ENCODE measurements at places on chromosomes 13 and 19.

DNA sequence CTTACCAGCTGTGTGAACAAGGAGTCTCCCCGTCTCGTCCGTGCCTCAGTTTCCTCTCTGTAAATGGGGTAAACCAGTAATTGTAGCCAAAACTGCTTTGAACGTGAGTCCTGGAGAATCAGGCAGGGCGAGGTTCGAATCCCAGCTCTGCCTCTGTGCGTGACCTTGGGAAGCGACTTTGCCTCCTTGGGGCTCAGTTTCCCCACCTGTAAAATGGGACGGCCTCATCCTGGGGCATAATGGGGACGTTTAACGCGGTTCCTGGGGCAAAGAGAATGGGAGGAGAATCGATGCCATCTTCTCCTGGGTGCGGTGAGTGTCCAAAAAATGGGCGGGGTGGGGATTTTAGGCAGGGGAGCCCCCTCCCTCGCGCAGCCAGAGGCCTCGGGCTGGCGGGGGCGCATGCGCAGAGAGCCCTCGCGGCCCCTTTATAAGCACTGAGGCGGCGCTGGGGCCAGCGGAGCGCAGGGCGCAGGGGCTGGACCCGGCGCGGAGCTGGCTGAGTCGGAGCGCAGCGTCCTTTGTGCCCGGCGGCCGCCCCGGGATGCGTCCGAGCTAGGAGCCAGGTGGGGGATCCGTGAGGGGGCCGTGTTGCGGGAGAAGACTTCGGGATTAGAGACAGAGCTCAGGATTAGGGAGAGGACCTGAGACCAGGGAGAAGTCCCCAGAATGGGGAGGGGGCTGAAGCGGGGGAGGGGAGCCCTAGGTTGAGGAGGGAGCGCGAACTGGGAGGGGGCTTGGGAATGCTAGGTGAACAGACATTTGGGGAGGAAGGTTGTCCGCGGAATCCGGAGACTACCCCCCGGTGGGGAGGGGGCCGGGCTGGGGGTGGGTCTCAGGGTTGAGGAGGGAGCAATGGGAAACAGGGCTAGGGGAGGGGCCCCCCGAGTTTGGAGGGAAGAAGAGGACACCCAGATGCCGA lies at the start of gene NCAN:
TSS of gene NCAN (plus strand) at position 460 of the 922 bp plus-strand sequence. CDS start 4,996 bp downstream, outside the sequence.
- no peak for DNase-seq

DNA sequence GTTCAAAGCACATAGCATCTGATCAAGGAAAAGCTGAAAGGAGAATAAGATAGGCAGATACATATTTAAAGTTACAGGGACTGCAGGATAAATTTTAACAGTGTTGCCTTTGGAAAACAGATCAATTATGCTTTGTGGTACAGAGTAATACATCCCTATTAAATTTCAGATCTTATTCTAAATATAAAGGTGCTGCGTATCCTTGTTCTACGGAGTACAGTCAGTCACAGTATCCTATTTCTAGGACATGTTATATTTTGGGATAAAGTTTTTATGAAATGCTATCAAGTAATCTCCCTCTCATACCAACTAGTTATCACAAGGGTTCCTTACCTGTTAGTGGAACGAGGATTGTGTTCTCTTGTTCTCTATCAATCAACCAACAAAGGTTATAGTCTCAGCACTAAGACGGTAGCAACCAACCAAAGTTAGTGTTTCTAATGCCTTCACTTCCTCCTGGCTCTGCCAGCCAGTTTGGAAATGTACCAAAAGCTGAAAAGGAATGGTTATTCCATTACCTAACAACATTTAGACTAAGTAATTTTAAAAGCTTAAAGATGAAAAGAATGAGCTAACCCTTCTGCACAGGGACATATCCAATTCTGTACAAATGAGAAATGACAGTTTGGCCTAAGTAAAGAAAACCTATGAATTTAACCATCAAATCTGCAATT lies 35.2 kb downstream of the TSC22D1 start:
- DNase-seq: no peak

- DNase-seq: no peak
Observed at GRCh38 chr19:17883627-17884410, 12.1 kb downstream of the SLC5A5 start.

DNA sequence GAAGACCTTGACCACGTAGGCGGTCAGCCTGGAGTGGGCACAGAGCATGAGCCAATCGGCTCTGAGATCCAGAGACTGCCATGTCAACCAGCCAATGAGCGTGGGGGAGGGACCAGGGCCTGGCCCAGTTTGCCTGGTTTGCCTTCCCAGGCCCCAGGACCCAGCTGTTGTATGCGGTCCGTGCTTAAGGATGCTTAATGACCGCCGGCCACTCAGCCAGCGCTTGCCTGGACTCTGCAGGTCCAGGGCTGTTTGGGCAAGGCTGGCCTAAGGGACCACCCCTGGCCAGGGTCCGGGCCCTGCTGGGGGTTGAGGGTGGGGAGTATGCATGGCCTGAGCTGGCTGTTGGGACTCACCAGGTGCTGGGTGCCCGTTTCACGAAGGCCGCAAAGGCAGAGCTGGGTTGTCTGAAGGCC lies 23.1 kb upstream of the TNFSF14 start:
- DNase-seq: no peak

DNA sequence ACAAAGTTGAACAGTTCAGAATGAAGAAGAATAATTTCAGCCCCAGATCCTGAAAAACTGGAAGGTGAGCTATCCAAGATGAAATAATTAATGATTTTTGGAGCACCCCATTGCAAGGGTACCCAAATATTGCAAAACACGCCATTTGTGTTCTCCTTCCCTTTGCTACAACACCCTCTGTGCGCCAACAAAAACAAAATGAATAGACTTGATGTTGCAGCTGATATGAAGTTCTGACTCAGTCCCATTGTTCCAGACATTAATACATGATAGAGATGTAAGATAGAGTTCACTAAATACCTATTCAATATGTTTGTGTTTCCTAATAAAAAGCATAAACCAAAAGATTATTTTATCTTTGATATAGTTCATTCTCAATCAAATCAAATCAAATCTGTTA lies 287.5 kb upstream of the SOX21 start:
- no peak for DNase-seq

- no peak for DNase-seq
Observed at GRCh38 chr13:33958964-33959363, 141.0 kb downstream of the RFC3 start.

- DNase-seq: no peak
Observed at GRCh38 chr19:52648336-52649016, 10.3 kb upstream of the ZNF83 start.

GRCh38 chr19:13797870-13798269 lies 2.6 kb downstream of the ZSWIM4 start:
- DNase-seq: no peak

DNA sequence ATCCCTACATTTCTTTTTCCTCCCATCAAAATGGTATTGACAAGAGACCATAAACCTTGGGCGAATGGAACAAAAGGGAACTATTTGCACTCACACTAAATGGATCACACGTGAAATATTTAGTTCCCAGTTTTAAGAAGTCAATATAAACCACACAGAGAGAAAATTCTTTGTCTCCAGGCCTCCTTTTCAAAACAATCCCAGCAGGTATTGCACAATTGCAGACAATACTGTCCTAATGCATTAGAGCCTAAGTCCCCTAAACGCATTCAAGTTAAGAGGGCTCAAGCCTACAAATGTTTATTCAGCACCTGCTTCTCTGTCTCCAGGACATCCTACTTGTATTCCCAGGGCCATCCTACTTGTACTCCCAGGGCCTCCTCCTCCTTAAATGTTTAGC lies 1.3 kb upstream of the B3GLCT start:
- DNase-seq: no peak

DNA sequence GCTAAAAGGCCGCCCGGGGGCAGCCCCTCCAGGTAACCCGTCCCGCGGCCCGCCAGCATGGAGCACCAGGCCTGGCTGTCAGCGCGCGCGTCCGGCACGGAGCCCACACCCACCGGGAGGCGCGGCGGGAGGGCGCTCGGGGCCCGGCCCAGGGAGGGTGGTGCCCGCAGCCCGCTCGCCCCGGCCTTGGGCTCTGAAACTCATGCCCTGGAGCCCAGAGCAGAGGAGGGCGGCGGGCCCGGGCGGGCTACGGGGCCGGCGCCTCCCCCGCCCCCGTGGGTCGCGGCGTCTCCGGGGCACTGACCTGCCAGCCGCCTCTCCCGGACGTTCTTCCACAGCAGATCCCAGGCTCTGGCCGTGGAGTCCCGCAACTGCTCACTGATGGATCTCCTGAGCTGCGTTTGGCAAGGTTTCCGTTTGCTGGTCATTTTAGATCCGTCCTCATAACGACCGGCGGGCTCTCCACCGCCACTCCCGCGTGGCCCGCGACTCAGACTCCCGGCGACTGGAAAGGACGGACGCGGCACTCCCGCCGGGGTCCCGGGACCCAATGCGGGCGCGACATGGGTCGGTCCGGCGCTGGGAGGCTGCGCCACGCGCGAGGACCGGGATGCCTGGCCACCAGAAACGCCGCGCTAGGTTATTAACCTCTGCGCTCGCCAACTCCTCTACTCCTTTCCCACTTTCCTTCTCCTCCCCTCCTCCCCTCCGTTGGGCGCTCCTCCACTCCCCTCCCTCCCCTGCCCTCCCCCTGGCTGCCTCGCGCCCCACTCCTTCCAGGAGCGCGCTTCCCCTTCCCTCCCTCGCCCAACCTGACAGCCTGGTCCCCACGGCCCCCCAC lies 64.7 kb upstream of the STARD13 start:
- DNase-seq: peak; percentile 40

- DNase-seq: peak; percentile 27
Observed at GRCh38 chr19:14632286-14632685, 42.4 kb downstream of the ADGRE3 start.

DNA sequence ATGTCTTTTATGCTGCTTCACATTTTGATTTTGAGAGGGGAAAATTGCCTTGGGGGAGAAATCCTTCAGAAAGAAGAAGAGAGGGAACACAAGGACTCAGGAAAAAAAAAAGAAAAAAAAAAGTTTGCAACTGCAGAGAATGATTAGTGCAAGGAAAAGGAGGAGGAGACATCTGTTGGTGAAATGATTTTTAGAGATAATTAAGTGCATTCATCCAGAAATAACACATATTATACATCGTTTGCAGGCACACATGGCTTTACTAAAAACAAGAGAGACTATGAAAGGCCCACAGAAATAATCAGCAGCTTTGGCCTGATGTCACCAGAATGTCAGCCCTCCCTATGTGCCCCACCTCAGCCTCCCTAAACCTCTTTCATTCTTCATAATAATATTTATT lies 1058.2 kb downstream of the PCDH9 start:
- DNase-seq: no peak

- no peak for DNase-seq
Observed at GRCh38 chr13:42392716-42393572, 121.0 kb downstream of the AKAP11 start.

DNA sequence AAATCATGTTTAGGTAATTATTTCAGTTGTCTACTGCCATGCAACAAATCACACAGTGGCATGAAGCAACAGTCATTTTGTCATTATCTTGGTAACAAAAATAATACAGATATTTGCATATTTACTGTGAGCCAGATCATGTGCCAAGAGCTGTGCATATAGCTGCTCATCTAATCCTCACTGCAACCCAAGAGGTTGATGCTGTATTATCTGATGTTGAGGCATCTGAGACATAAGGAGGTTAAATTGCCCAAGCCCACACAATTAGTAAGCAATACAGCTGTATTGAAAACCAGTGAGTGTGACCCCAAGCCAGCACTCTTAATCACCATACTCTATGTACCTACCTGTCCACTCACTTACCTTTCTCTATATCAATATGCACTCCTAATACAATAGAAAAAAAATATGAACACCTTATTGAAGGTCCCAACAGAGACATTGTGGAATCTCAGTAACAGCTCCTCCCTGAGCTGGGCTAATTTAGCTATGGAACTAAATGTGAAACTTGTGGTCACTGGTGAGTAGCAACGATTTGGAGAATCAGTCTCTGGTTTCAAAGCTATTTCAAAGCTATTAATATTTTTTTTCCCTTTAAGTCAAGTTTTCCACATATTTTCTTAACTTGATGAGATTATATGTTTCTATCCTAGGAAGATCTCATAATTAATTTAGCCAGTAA lies 185.2 kb downstream of the KLF12 start:
- no peak for DNase-seq

DNA sequence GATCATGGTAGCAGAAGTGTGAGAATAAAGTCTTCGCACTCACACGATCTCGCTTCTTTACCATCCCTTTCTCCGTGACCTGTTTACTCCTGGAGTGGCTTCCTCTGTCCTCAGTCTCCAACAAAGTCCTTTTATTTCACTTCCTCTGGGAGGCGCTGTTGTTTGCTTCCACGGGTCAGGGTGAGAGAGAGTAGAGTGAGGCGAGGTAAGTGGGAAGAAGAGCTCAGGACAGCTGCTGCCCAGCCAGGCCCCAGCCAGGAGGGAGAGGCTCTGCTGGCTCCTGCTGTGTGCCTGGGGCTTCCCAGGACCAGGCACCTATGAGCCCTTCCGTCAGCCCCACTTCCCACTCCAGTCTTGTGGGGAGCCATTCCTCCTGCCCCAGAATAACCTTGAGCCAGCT lies 242.1 kb downstream of the FGF9 start:
- DNase-seq: no peak

DNA sequence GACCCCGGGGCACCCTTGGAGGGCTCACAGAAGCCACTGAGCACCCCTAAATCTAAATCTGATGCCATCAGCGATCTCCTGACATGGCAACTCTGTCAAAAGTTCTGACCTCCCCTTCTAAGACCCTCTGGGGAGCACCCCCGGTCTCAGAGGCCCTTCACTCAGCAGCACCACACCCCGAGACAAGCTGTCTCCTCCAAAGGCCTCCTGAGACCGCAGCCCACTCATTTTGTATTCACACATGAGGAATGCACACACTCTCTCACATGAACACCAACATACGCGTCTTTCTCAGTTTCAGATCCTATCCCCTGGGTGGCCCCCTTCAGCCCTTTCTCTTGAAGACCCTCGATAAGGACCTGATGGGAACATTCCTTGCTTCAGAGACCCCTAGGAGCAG lies 2.6 kb downstream of the NDUFA11 start:
- no peak for DNase-seq

DNA sequence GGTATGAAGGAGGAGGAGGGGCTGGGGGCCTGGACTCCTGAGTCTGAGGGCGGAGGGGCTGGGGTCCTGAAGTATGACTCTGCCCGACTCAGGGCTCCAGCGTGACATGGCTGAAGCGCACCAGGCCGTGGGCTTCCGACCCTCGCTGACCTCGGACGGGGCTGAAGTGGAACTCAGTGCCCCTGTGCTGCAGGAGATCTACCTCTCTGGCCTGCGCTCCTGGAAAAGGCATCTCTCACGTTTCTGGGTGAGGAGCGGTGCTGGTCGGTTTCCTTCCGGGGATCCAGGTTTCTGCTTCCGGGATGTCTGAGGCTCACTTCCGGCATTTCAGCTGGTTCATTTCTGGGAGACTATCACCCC lies 1.2 kb downstream of the CPT1C start:
- no peak for DNase-seq
